ENCODE measurements at places on chromosomes 3 and 15.

DNA sequence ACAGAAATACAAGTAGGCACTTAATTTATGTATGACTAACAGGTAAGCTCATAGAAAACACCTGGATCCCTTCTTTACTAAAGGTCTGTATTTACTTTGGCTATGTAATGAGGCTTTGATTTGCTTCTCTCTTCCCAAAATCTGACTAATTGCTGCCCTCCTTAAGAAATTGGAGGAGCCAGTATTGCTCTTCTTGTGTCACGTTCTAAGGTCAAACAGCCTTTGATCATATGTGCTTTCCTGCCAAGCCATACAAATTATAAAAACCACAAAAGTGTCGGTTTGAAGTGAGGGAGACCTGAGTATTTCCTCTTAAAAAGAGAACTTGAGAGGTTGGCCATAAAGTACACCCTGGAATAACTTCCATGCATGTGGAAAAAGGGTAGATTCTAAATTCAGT lies 112.1 kb upstream of the MB21D2 start:
- no peak for DNase-seq

DNA sequence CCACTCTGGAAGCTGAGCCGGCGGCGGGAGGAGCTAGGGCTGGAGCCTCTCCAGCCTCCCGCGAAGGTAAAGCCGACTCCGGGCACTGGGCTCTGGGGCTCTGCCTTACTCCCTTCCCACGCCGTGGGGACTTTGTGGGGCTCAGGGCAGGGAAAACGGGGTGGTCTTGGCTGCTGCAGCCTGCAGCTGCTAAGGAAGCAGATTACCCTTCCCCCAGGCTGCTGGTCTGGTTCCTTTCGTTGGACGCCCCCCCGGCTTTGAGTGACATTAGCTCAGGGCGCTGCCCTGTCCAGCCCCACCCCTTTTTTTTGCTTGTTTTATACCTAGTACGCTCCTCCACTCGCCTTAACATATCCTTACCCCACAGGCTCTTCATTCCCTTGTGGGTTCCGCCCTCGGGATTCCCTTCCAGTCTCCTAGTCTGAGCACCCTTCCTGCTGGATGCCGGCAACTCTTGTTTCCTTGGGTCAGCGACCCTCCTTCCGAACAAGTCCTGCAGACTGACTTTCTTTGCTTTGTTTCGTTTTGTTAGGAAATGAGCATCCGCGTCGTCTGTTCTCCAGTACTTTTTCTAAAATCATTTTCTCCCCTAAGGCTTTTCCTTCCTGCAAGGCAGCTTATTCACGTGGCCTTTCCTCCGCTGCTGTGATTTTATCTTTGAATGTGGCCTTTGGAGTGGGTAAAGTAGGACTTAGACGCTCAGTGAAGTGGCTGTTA lies 551 bp downstream of the DNAJC13 start:
- DNase-seq, result no peak

DNA sequence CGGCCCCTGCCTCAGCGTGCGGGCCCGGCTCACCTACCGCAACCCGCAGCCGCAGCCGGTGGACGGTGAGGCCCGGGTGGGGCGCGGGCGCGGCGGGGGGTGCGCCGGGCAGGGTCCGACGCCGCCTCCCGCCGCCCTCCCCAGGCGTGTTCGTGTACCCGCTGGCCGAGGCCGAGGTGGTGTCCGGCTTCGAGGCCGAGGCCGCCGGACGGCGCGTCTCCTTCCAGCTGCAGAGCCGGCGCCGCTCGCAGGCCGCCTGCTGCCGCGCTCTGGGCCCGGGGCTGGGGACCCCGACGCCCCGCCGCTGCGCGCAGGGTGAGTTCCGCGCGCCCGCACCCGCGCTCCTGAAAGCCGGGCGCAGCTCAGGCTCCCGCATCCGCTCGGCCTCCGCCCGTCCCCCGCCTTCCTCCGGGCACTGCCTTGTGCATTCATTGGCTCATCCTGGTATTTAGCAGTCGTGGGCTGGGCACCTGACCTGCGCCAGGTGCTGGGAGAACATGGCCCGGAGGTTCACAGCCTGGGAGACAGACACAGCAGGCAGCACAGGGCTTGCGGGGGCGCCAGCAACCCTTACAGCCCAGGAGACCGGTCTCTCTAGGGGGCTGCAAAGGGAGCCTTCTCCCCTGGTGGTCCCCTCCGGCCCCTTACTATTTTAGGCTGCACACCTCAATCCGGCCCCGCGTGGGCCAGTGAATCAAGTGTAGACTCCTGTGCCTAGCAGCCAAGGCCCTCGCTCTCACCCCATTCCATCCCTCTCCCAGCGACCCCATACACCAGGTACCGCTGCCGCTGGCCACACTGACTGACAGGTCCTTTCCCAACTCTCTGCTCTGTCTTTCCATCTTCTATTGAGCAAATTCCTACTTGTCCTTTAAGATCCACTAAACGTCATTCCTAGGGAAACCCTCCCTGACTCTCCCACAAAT lies 1.5 kb downstream of the VWA5B2 start:
- DNase-seq, result no peak

DNA sequence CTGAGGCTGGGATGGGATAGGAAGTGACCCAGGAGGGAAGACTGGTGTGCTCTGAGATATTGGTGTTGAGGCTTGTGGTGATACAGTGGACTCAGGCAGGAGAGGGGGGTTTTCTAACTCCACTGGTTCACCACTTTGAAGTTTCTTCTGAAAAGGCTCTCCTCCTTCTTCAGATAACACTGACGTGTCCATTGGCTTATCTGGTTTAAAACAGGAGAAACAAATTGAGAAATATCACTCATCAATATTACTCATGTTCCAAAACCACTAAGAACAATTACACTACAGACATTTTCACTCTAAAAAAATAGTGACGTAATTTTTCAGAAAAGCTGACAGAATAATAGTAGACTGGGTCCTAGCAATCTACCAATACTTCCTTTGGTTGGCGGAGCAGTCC lies 23.1 kb downstream of the TP53BP1 start:
- no peak for DNase-seq

DNA sequence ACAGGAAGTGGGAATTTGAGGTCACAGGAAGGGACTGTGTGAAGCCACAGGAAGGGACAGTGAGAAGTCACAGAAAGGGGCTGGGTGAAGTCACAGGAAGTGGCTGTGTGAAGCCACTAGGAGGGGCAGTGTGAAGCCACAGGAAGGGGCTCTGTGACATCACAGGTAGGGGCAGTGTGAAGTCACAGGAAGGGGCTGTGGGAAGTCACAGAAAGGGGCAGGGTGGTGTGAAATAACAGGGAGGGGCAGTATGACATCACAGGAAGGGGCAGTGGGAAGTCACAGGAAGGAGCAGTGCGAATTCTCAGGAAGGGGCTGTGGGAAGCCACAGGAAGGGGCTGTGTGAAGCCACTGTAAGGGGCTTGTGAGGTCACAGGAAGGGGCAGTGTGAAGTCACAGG lies 35.8 kb downstream of the GASK1A start:
- no peak for DNase-seq

DNA sequence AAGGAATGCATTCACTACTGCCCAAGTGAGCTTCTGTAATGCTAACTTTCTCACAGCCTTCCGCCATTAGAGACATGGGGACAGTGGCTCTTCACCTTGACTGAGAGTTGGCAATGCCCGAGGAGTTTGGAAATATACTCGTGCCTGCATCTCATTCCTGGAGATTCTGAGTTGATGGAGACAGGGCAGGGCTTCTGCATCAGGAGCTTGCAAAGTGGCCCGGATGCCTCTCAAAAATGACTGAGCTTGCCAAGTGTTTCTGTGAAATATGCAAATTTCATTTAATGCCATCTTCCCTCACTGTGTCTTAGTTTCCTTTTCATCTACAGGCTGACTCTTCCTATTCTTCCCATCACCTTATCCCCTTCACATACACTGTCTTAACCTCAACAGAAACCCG lies 346.2 kb downstream of the GRM7 start:
- DNase-seq, result no peak

DNA sequence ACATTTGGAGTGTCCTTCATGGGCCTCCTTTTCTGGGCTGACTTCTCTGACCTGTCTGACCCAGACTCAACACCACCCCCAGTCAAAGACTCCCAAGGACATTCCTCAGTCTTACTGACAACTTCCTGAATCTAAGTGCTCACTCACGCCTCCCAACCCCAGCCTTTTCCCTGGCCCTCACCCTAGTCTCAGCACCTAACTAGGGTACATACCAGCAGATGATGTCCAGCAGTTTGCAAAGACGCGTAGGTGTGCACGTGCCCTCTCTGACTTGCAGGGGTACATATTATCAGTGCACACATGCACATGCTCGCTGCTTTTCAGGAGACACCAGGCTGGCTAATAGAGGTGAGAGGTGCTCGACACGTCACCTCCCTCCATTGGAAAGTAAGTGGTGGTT lies 38.7 kb upstream of the SLCO2A1 start:
- no peak for DNase-seq

GRCh38 chr3:196793246-196793645 lies 53.6 kb downstream of the PAK2 start:
- DNase-seq, result no peak

DNA sequence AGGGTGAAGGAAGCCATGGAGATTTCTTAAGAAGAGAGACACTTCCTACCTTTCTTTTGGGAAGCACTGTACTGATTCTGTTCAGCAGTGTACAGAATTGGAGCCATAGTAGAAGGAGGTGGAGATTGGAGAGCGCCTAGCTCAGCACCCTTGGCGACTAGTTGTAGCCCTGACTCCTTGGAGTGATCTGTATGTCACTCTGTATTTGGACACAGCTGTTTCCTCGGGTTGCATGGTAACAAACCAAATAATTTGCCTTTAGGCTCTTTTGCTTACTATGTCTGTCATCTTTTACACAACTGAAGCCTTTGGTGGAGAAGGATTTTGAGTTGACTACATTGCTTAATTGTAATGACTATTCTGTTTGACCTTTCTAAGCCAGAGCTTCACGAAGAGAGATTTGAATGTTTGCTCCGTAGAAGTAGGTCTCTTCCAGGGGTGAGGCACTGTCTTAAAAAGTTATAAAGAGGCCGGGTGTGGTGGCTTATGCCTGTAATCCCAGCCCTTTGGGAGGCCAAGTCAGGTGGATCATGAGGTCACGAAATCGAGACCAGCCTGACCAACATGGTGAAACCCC lies 77.1 kb downstream of the AKAP13 start:
- no peak for DNase-seq
